Natural killer cell (primary cell): ENCODE measurements at places on chromosomes 4 and X.
A peak's percentile ranks its signal among the peaks of the same experiment; 100 is the strongest.

DNA sequence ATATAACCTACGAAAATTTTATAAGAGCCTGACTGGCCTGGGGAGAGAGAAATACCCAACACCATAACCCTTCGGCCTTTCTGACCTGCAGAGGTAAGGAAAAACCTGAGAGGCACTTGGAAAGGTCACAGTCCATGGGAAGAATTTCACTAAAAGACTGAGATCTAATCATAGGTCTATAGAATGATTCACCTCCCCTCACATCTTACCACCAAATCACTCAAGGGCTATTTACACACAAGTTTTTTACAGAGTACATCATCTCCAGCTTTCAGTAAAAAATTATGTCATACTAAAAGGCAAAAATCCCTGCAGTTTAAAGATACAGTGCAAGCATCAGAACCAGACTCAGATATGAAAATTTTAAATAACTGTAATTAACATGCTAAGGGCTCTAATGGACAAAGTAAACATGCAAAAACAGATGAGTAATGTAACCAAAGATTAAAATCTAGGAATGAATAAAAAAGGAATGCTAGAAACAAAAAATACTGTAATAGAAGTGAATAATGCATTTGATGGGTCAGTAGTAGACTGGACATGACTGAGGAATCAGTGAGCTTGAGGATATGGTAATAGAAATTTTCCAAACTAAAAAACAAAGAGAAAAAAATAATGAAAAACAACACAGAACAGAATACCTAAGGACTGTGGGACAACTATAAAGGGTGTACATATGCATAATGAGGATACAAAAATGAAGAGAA is 32.1 kb upstream of the SLC16A2 start:
- no peak for DNase-seq
- no peaks in the 10 kb centered on the region for H3K27me3 ChIP-seq
- no peak overlapping the region for H3K27ac ChIP-seq
- H3K36me3 ChIP-seq, result no peaks in the 10 kb centered on the region
- no peak overlapping the region for H3K4me3 ChIP-seq

DNA sequence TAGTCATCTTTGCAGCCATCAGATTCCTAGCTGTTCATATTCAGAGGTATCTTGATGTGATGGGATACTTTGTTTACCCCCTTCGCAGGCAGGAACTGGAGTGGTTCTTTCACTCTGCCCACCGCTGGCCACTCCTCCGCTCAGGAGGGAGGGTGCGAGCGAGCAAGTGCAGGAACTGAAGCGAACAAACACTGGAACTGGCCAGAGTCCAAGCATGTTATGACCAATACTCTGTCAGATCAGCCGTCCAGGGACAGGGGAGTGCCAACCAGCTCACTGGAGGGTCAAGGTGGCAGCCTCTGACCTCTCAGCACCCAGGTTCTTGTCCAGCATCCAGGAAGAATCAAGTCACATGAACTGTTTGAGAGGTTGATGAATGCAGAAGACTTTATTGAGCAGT is 18.0 kb upstream of the MANBA start:
- DNase-seq, result no peak
- H3K36me3 ChIP-seq, result no peaks in the 10 kb centered on the region
- no peak overlapping the region for H3K4me3 ChIP-seq
- no peak overlapping the region for H3K27ac ChIP-seq
- no peaks in the 10 kb centered on the region for H3K4me1 ChIP-seq
- H3K27me3 ChIP-seq, result no peaks in the 10 kb centered on the region

DNA sequence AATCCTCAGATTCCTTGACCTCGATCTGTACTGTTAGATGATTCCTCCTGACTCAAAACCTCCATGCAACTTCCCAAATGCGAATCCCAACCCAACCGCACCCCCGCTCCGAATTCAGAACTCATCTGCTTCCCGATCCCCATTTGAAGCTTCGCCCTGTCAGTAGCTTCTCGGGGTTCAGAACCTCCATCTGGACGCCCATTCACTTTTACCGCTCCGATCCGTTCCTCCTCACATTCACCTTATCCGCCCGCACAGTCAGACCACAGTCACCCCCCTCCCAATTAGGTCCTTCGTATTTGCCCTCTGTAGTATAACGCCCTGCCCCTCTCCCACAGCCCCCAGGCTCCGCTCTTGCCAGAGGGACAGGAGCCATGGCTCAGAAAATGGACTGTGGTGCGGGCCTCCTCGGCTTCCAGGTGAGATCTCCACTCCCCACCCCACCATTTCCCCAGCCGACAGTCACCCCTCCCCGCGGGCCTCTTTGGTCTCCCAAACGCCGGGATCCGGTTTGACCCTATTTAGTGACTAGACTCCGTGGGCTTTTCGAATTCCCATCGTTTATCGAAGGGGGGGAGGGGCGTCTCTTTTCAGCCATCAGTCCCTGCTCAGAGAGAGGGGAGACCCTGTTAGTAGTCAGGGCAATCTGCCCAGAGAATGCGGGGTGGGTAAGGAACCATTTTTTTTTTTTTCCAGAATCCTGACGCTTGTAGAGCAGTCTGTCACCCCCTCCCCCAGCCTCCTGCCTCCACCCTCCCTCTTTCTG is 691 bp downstream of the MAGED1 start:
- peak overlapping the region; percentile 50 for H3K4me3 ChIP-seq
- DNase-seq, result no peak
- H3K27ac ChIP-seq, result no peak overlapping the region

GRCh38 chr4:146051223-146051622 is 112.6 kb upstream of the ZNF827 start:
- no peaks in the 10 kb centered on the region for H3K27me3 ChIP-seq
- no peaks in the 10 kb centered on the region for H3K4me1 ChIP-seq
- no peak overlapping the region for H3K27ac ChIP-seq
- no peaks in the 10 kb centered on the region for H3K36me3 ChIP-seq
- no peak overlapping the region for H3K4me3 ChIP-seq

GRCh38 chrX:24080704-24081103 is 25.9 kb downstream of the EIF2S3 start:
- no peaks in the 10 kb centered on the region for H3K27me3 ChIP-seq
- peaks cover 8% of the 10 kb centered on the region for H3K36me3 ChIP-seq
- H3K27ac ChIP-seq, result no peak overlapping the region
- H3K4me1 ChIP-seq, result peaks cover 4% of the 10 kb centered on the region
- DNase-seq, result no peak

DNA sequence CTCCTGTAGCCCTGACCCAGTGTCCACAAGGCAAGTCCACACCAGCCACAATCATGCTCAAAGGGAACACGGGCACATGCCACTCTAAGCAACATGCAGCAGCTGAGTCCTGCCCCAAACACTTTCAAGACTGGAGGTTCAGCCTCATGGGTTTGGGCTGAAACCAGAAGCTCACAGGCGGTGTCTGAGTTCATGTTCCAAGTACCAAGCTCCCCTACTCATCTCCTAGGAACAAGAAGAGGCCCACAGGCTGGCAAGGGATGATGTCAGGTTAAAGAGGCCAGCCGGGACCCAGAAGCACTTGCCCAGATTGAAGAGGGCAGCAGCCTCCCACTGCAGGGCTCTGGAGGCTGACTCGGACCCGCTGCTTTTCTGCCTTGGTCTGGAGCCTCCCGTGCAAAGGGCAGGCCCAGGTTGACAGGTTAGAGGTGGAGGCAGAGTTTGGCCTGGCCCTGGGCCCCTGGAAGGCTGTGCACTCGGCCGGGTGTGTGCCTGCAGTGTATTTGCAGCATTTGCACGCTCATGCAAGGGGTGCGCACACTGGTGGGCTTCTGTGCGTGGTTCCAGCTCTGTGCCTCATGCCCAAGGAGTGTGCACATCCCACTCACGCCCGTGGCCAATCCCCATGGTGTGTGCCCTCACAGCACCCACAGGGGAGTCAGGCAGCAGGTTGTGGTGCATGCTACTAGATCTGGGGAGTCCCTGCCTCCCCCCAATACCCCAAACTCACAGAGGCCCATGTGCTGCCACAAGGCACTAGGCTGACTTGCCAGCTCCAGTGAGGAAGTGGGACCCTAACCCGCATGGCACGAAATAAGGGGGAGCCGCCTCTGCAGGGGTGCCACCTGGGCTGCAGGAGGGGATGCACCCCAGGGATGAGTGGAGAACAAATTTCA is 2.4 kb downstream of the HMX1 start:
- H3K4me1 ChIP-seq, result no peaks in the 10 kb centered on the region
- no peaks in the 10 kb centered on the region for H3K36me3 ChIP-seq
- H3K27me3 ChIP-seq, result peaks cover 5% of the 10 kb centered on the region
- H3K4me3 ChIP-seq, result no peak overlapping the region
- H3K27ac ChIP-seq, result no peak overlapping the region
